ENCODE measurements at places on chromosomes 4 and X.

DNA sequence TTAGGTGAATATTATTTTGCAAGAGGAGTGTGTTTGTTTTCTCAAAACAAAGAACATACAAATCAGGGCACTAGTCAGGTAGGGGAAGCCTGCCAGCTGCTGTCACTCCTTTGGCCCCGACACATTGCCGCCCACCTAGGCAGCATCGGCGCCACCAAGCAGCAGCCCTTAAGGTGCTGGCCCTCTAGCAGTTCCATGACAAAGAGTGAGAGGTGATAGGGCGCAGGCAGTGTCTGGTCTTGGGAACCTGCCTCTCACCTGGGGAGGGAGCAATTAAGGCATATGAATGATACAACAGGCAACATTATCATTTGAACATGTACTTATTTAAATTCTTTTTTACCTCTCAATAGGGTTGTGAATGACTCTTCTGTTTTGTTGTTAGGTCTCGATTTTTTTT, 135.1 kb downstream of the PLS3 start:
- no peak for DNase-seq

GRCh38 chrX:130756233-130756632, 146.8 kb downstream of the ENOX2 start:
- no peak for DNase-seq

GRCh38 chr4:142095886-142096605, 459.7 kb downstream of the IL15 start:
- DNase-seq = no peak

DNA sequence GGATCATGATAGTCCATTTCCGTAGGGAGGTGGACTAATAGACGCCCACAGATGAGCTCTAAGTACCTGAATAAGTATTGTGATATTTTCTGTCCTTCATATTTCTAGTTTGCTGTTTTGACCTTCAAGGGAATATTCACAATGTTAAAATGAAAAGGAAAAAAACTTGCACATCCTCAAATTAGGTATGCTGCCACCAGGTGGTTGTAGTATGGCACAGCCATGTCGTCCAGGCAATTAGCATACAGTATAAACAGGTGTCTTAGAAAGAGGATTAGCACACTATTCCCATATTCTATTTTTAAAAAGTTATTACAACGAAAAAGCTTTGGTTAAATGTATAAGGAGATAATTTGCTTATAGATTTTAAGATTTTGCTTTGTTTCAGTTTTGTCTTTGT, 802.0 kb downstream of the RPA4 start:
- DNase-seq = no peak

DNA sequence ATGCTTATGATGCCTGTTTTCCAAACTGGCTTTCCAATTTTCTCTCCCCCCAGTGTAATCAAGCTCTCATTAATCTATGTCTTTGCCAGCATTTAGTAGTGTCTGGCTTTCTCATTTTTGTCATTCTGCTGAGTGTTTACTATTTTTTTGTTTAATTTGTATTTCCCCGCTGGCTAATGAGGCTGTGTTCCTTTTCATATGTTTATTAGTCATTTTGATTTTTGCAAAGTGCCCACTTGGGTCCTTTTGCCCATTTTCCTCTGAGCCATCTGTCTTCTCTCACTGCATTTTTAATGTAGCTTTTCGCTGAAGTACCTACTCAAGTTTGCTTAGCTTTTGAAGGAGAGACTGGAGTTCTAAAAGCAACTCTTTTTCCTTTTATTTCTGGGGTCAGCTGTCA, 14.7 kb downstream of the DCK start:
- no peak for DNase-seq

DNA sequence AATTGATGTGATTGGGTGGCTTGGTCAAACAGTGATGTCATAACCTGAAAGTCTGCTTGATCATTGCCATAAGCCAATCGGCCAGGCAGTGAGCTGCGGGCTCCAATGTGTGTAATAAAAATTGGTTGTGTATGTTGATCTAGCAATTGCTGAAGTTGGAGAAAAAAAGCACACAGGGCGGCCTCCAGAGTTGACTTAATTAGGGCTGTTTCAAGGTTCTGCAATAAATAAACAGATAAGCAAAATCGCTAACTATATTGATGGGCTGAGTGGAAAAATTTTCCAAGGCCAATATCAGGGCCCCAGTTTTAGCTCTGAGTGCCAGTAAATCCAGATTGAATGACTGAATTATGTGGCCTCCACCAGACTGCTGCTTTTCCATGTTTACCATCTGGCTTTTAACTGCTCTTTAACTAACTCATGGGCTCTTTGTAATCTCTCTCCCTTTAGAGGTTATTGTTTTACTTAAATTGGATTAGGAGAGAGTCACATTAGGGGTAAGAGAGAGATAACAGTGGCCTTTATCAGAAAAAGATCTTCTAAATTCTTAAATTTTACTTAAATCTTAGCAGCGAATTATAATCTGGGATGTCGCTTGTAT, 160.6 kb upstream of the WDFY3 start:
- no peak for DNase-seq

DNA sequence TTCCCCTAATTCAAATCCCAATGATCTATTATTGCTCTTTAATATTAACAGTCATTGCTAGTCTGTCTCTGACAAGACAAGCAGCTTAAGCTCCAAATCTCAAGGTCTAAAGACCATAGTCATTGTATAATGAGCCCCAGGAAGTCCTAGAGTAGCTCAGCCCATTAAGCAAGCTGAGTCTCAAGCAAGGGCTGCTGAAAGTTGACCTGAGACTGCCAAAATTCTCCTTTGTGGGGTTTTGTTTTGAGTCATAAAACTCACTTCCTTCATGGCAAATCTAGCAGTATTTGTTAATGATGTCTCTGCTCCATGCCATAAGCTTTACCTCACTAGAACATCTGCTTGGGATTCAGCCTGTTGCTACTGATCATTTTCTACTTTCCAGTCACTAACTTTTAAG, 313.2 kb downstream of the ANTXR2 start:
- DNase-seq = no peak

DNA sequence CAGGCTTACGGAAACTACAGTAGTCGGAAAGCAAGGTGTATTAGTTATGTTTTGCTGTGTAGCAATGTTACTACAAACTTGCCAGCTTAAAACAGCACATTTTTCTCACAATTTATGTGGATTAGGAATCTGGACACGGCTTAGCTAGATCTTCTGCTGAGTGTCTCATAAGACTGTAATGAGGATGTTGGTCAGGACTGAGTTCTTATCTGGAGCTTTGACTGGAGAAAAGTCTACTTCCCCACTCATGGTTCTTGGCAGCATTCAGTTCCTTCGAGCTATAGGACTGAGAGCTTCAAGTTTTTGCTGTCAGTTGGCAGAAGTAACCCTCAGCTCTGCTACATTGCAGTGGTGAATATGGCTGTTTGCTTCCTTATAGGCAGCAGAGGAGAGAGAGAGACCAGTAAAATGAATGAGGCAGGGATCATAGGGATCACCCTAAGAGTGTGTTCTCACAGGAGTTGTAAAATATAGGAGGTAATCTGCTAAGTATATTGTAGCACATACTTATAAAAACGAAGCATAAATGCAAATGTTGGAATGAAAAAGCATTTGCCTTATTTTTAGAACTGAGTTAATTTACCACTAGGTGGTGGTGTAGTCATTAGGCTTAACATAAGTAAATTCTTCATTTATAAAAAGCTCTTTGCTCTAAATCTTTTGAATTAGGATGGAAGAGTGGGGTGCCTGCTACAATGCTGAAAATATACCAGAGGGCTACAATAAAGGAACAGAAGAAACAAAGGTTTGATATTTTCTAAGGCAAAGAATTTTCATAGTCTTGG, 38.6 kb downstream of the ALG13 start:
- no peak for DNase-seq

- DNase-seq = no peak
Observed at GRCh38 chr4:142565771-142566170, 280.3 kb downstream of the INPP4B start.
